ENCODE measurements at places on chromosomes 6 and 20. TPM values are rescaled to one million over a fixed set of nuclear protein-coding genes. Genes with fewer than 3 reads are reported as not detected.

- no peak for DNase-seq
Observed at GRCh38 chr6:4059115-4059777, 19.7 kb downstream of the FAM217A start.

GRCh38 chr20:44264287-44264686 is 17.2 kb downstream of the GDAP1L1 start:
- DNase-seq: no peak

- DNase-seq: no peak
Observed at GRCh38 chr6:35228481-35228880, 14.7 kb downstream of the SCUBE3 start.

- no peak for DNase-seq
Observed at GRCh38 chr6:140956571-140957369, 1176.0 kb upstream of the GJE1 start.

- DNase-seq: no peak
Observed at GRCh38 chr6:68364271-68364805, 270.7 kb upstream of the ADGRB3 start.

- DNase-seq: no peak
Observed at GRCh38 chr6:10557913-10558312, 36.8 kb downstream of the GCNT2 start.

DNA sequence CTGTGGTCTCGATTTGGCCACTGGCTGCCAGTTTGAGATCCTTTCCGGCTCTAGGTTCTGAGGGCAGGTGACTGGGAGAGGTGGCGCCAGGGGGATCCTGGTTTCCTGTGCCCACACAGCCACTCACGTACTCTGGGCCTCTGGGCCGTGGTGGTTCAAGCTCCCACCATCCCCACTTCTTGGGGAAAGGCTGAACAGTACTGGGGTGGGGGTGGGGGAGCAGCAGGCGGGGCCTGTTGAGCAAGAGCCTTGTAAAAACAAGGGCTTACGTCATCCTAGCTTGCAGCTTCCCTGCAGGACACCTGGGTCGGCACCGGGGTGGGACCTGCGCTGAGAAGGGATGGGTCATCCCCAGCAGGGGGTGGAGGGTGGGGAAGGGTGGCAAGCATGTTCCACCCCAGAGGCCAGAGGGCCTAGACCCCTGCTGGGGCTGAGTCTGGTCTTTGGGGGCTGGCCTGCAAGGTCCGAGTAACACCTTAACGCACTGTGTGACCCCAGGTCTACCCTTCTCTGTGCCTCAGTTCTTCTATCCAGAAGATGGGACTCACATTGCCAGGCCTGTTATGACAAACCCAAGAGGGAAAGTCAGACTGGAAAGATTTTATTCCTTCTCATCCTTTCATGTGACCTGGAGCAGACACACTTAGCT is 3.1 kb upstream of the CEBPB start:
- DNase-seq: no peak

GRCh38 chr6:6901205-6901719 is 206.5 kb upstream of the RREB1 start:
- DNase-seq: no peak

- no peak for DNase-seq
Observed at GRCh38 chr6:155497273-155497672, 41.6 kb upstream of the NOX3 start.

DNA sequence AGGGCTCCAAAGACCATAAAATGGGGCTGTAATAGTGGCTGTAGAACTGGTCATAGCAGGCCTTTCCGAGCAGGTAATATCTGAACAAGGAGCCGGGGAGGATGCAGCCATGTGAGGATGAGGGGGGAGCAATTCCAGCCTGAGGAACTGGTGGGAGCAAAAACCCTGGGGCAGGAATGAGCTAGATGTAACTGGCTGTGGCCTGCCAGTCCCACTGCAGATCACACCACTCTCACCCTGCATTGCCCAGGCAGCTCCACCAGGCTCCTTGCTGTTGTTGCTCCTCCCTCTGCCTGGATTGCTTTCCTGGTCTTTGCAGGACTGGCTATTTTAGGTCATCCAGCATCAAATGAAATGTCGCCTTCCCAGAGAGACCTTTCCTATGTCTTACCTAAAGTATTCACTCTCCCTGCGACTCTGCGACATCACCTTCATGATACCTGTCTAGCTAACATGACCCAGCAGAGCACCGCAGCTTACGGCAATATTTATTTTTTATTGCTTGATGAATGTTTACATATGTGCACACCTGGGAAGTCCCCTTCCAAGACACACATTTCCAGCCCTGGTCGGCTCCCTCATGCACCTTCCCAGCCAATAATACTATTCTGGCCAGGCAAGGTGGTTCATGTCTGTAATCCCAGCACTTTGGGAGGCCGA is 2.4 kb upstream of the ZFP64 start:
- DNase-seq: no peak

DNA sequence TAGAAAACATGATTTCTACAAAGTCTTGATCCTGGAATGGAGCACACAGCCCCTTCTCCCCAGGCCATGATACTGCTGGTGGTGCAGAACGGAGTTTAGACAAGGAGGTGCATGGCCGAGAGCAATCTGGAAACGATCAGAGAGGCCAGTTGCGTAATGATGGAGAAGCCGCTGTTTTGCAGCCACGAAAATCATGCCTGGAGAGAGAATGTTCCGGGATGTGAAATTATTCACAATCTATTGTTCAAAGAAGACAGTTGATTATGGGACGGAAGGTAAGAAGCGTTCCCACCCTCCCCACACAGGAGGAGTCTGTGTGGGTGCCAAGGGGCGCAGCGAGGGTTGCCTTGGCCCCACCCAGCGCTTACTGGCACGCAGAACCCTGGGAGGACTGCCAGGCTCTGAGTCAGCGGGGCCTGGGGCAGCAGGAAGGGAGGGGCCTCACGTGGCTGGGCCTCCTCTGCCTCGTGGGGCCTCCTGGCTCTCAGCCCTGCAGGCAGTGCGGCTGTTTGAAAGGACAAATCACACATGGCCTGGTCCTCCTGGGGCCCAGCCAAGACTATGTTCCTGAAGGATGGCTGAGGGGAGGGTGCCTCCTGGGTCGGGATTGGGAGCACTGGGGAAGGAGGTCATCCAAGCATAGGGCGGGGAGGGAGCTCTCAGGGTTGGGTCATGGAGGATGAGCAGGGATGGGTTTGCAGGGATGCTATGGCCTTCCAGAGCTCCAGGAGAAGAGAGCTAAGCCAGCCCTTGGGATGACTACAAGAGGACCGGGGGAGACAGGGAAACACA is 8.7 kb upstream of the AP5S1 start:
- DNase-seq: peak; percentile 83

DNA sequence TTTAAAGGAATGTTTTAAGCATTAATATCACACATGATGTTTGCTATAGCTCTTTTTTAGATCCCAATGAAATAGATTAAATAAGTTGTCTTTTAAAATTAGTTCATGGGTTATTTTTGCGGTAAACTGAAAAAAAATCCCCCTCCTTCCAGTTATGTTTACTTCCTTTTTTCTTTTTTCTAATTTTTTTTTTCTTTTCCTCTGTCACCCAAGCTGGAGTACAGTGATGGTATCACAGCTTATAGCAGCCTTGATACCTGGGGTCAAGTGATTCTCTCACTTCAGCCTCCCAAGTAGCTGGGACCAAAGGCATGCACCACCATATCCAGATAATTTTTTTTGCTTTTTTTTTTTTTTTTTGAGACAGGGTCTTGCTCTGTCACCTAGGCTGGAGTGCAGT is 17.8 kb upstream of the SCAF8 start:
- DNase-seq: no peak

DNA sequence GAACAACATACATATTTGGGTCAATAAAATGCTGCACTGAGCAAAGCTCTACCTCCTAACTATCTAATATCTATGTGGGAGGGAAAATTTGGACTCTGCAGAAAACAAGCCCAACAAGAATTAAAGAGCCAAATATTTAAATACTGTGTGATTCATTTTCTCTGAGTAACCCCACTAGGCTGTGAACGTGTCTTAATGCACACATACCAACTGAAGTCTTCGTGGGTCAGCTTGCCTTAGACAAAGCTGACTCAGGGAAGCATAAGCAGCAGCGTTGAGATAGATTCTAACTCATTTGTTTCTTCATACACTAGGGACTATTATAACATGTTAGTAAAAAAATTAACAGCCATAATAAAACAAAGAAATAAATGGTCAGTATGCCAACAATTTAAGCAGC is 114.3 kb downstream of the GJA1 start:
- no peak for DNase-seq

- no peak for DNase-seq
Observed at GRCh38 chr6:158660333-158660754, 10.5 kb downstream of the SYTL3 start.

- DNase-seq: no peak
Observed at GRCh38 chr6:89559487-89559886, 79.1 kb downstream of the LYRM2 start.

GRCh38 chr6:134312038-134312660 is 5.8 kb downstream of the SGK1 start:
- DNase-seq: no peak

- no peak for DNase-seq
Observed at GRCh38 chr6:152184917-152185574, 377.6 kb downstream of the ESR1 start.

DNA sequence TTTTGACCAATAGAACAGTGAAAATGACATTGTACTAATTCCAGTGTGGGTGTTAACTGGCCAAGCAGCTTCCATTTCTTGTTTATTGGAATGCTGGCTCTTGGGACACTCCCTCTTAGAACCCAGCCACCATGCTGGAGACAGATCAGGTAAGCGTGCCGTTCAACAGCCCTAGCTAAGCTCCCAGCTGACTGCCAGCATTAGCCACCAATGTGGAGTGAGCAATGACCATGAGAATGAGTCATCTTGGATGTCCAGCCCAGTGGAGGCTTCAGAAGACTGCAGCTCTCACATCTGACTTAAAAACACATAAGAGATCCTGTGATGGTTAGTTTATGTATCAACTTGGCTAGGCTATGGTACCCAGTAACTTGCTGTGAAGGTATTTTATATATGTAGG is 3.0 kb upstream of the LINC00237 start:
- no peak for DNase-seq

GRCh38 chr6:168741305-168741704 is 300.3 kb downstream of the SMOC2 start:
- DNase-seq: no peak

ATP5F1E gene
- 168 TPM for polyA plus RNA-seq

TRIM31 gene
- polyA plus RNA-seq: 0.21 TPM

SHLD1 gene
- 11.7 TPM for polyA plus RNA-seq

EDN3 gene
- 7.4 TPM for polyA plus RNA-seq

PNLDC1 gene
- polyA plus RNA-seq: not detected

TFAP2C gene
- 0.92 TPM for polyA plus RNA-seq

Data from left renal cortex interstitium (tissue), 4 donors.